ENCODE measurements at places on chromosomes 1 and 21.

DNA sequence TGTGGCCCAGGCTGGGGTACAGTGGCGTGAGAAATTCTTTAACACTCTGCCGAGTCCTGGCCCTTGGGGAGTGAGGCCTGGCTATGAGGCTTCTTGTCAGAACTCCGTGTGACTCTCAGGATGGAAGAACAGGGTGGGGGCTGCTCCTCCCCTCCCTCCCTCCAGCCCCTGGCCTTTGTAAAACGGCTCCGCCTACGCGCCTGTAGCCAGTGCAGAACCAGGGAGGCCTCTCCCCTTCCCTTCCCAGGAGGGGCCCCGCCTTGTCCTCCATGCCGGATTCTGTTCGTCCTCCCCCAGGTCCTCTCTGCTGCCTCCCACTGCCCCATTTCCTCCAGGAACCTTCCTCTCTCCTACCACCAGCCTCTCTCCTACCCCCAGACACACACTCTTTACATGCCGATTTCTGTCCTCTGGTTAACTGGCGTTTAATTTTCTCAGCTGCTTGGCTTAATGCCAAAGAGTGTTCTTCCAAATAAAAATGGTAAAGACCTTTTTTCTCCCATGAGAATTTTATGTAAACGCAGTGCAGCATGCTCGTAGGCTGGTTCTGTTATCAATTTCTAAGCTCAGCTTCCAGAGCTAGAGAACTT lies 21.0 kb downstream of the PDE9A start:
- no peak for DNase-seq

- DNase-seq: no peak
These were observed 19.0 kb downstream of the MAPKAPK2 start for GRCh38 chr1:206703661-206704060.

DNA sequence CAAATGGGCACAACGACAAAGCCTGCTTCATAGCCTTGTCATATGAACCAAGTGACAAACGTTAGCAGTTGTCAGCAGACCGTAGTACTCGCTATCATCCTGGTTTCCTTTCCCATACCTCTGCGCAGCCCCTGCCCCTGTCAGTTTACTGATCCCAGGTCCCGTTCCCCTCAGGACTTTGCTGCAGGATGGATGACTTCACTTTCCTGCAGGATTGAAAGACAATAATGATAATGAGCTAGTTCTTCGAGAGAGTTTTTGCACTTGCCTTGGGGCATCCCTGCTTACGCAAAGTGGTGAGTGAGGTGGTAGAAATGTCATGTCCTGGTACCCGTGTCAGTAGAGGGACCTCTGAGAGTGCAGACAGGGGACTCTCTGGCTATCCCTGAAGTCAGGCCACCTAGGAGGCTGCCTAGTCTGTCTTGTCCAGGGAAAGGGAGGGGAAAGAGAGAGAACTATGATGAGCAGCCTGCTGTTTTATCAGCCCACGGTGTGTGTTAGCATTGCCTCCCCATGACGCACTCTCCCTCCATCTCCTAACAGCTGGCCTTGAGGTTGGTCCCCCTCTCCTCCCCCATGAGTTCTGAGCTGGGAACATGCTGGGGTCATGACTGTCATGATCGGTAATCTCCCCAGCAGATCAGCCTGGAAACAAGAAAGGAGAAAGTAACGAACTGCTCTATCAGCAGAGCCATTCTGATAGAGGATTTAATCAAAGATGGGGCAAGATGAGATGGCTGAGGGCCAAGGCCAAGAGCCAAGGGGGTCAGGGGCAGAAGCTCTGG lies 53.7 kb downstream of the ELK4 start:
- DNase-seq: no peak

DNA sequence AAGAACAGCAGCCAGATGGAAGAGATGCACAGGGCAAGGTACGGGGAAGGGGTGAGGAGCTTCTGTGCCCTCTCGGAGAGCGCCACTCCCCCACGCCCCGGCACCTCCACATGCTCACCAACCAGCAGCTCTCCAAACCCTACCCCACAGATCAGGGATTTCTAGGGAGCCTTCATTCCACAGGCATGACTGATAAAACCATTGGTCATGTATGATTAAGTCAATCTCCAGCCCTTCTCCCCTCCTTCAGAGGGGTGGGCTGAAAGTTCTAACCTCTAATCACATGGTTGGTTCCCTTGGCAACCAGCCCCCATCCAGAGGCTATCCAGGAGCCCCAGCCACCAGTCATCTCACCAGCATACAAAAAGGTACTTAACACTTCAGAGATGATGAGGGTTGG lies 144.7 kb downstream of the TGFBR3 start:
- peak; percentile 33 for DNase-seq

GRCh38 chr1:247366926-247367645 lies 35.4 kb upstream of the ZNF496 start:
- no peak for DNase-seq

DNA sequence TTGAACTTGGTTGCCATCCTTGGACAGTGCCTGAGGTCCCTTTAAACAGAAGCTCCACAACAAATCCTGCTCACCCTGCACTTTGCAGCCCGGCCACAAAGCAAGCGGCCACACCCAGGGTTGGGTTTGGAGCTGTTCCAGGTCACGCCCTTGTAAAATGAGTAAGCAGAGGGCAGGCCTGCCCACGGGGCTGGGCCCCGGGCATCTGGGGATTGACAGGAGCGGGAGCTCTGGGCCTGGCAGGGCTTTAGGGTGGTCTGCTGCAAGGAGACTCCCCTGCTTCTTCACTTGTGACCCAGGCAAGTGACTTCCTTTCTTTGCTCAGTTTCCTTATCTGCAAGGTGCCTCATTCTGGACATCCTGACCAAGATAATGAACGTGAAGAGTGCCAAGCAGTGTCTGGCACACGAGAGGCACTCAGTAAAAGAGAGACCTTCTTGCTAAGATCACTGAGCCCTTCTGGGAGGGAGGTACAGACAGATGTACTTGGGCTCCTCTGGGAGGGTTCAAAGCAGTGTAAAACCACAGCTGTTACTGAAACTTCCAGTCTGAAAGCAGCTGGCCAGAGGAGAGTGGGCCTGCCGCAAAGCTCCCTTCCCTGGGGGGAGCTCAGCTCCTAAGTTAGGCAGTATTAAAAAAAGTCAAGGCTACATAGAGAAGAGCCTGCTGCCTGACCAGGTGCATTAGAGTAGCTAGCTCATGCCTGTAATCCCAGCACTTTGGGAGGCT lies 2.6 kb downstream of the E2F2 start:
- peak; percentile 81 for DNase-seq

- no peak for DNase-seq
These were observed 537 bp downstream of the ASCL5 start for GRCh38 chr1:201126463-201126831.

GRCh38 chr1:8662380-8663072 lies 154.9 kb downstream of the RERE start:
- peak; percentile 83 for DNase-seq

GRCh38 chr1:209328196-209328595 lies 255.3 kb upstream of the CAMK1G start:
- DNase-seq: no peak

GRCh38 chr1:94716965-94717364 lies 103.2 kb upstream of the SLC44A3 start:
- no peak for DNase-seq

- no peak for DNase-seq
These were observed 12.0 kb upstream of the CCDC190 start for GRCh38 chr1:162872981-162873380.

DNA sequence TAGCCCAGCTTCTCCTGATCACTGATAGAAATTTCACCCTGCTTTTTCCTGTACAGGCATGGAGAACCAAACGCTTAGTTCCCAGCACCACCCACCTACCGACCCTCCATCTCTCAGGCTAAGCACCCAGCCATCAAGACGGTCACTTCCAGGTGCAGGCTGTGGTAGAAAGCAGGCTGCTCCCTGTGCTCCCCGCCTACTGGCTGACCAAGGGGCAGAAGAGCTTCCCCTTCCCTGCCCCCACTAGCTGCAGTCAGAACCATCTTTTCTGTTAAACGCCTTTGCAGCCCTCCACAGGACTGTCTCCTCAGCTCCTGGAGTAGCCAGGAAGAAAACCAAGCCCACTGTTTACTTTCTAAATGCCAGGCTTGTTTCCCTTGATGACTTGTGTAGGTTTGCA lies 23.0 kb downstream of the SPATA46 start:
- DNase-seq: no peak

GRCh38 chr1:172498857-172499256 lies 34.1 kb upstream of the SUCO start:
- peak; percentile 20 for DNase-seq

- no peak for DNase-seq
These were observed at the start of gene FCGR3A for GRCh38 chr1:161549652-161550051. Gene FCGR3A (minus strand): TSS chr1:161549818. CDS start chr1:161549736, 82 bp downstream.

DNA sequence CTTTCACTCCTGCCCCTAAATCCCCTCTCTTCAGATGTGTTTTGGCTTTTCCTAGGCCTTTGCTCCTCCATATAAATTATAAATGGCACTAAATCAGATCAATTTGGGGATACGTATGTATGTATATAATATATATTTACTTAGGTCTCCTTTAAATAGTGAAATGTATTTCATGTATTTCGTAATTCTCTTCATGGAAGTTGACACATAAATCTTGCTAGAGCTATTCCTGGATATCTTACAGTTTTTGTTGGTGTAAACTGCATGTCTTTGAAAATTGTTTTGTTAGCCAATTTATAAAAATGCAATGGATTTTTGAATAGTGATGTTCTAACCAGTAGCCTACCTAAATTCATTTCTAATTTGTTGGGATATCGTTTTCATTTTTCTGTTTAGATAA lies 9.0 kb downstream of the RPF1 start:
- DNase-seq: no peak

GRCh38 chr1:33014464-33015163 lies 22.1 kb downstream of the AK2 start:
- no peak for DNase-seq

DNA sequence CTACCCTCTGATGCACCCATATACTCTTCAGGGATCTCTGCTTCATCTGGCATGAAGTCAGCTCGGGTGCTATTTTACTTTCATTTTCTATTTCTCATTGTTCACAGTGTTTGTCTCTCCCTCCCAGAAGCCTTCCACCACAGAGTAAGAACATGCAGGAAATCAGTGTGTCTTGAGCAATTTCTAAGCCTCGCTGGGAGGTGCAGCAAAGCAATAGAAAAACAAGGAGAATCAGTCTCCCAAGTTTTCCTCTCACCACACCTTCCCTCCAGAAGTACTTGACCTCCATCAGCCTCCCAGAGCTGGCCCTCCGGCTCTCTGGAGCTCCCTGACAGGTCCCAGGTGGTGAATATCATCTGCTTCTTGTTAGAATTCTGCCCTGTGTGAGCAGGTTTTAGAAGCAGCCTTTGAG lies 594.7 kb upstream of the CAMK1G start:
- DNase-seq: peak; percentile 50

GRCh38 chr1:155966750-155967149 lies 11.6 kb downstream of the ARHGEF2 start:
- DNase-seq: no peak

GRCh38 chr1:223515926-223516325 lies 122.7 kb downstream of the CCDC185 start:
- DNase-seq: no peak

GRCh38 chr1:207455183-207455754 lies 1.1 kb downstream of the CR2 start:
- DNase-seq: no peak

GRCh38 chr1:28735961-28736449 lies 735 bp upstream of the YTHDF2 start:
- no peak for DNase-seq

GRCh38 chr1:162018418-162018817 lies 5.3 kb downstream of the OLFML2B start:
- DNase-seq: no peak

- DNase-seq: no peak
These were observed 171.5 kb downstream of the LRRC7 start for GRCh38 chr1:69739251-69739605.

All from bronchial epithelial cell (primary cell).